ENCODE measurements at places on chromosomes 13 and 19. TPM values are rescaled to one million over a fixed set of nuclear protein-coding genes. Genes with fewer than 3 reads are reported as not detected.

GRCh38 chr13:73228546-73228945, 169.7 kb downstream of the KLF5 start:
- peak; percentile 48 for ATAC-seq

DNA sequence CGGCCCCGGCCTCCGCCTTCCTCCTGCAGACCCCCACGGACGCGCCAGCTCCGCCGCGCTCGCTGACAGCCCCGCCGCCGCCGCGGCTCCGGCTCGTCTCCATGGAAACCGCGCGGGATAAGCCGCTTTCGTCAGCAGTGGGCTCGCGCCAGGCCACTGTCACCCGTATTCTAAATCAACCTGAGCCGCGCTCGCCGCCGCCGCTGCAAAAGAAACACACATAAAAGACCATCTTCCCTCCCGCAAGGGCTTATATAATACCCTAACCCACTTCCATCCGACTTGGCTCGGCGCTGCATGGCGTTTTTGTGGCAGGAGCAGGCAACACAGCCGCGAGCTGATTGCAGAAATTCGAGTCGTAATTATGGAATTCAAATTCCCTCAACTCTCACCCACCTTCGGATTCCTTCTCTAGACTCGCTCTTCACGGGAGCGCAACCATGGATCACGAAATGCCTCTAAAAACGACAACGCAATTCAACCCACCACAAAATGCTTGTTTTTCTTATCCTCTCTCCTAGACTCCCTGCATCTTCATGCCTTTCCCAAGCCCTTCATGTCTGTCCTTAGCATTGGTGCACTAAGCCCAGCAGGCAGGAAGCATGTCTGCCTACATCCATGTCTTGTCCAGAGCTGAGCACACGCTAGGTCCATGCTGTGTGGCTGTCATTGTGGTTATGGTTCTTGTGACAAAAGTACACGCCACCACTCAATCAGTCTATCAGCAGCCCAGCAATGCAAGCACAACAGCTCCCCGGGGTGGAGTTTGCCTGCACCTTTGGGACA, at the start of gene AMER2:
Gene AMER2 (minus strand): TSS at position 772 of the 786 bp plus-strand sequence. CDS start 669 bp downstream, at position 103.
- no peak for ATAC-seq

- no peak for ATAC-seq
Observed at GRCh38 chr19:10882108-10882457, 10.7 kb downstream of the CARM1 start.

DNA sequence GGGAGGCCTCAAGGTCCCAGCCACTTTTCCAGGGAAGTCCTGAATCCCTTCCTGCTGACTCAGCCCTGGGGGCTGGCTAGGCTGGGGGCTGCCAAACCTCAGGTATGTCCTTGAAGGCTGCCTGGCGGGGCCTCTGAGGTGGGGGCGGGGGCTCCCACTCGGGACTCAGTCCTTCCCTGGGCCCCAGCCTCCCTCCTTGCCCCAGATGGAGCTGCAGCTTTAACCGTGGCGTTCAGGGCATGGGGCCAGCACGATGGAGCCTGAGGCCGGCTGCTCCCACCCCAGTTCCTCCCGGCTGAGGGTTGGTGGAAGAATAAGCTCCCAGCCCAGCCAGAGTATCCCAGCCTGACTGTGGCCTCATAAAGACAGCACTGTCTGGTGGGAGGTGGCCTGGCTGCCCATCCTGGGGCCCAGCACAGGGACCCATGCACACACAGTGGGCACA, 12.4 kb downstream of the CILP2 start:
- ATAC-seq, result no peak

RASL11A gene
- 4.7 TPM for total RNA-seq

ANGPTL8 gene
- not detected for total RNA-seq

IZUMO1 gene
- total RNA-seq, result 1.3 TPM
